ENCODE measurements at places on chromosomes 1 and 21.

DNA sequence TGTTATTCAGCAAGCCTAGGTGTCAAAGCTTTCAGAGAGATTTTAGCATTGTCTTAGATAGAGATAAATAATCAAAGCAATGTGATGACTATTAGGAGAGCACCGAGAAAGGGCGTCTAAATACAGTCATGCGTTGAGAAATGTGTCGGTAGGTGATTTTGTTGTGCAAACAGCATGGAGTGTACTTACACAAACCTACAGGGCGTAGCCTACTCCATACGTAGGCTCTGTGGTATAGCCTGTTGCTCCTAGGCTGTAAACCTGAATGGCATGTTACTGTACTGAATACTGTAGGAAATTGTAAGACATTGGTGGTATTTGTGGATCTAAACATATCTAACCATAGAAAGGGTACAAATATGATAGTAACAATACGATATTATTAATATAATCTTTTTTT, 31.8 kb downstream of the KIF1B start:
- no peak for DNase-seq

GRCh38 chr1:15934211-15935055, 41.5 kb downstream of the ZBTB17 start:
- no peak for DNase-seq

- DNase-seq: no peak
Measured at GRCh38 chr1:110430366-110430765, 20.6 kb upstream of the PROK1 start.

- DNase-seq: no peak
Measured at GRCh38 chr1:177959811-177960515, 9.9 kb downstream of the SEC16B start.

DNA sequence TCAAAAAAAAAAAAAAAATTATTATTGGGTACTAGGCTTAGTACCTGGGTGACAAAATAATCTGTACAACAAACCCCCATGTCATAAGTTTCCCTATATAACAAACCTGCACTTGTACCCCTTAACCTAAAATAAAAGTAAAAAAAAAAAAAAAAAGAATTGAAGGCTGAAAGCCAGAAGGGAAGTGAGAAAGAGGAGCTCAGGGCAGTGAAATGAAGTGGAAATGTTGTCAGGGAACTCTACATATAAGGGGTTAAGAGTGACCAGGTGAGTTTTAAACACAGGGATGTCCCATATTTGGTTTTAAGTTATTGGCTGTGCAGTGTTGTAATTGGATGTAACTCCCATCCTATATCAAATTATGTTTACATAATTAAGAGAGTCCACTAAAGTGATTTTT, 85.7 kb upstream of the ABCD3 start:
- DNase-seq: no peak

- DNase-seq: no peak
Measured at GRCh38 chr1:15676688-15677661, 7.1 kb upstream of the PLEKHM2 start.

- no peak for DNase-seq
Measured at GRCh38 chr1:97826820-97827219, 94.0 kb downstream of the DPYD start.

GRCh38 chr1:14498839-14499238, 99.6 kb upstream of the KAZN start:
- DNase-seq: no peak

- no peak for DNase-seq
Measured at GRCh38 chr1:230544758-230545157, 97.5 kb upstream of the COG2 start.

DNA sequence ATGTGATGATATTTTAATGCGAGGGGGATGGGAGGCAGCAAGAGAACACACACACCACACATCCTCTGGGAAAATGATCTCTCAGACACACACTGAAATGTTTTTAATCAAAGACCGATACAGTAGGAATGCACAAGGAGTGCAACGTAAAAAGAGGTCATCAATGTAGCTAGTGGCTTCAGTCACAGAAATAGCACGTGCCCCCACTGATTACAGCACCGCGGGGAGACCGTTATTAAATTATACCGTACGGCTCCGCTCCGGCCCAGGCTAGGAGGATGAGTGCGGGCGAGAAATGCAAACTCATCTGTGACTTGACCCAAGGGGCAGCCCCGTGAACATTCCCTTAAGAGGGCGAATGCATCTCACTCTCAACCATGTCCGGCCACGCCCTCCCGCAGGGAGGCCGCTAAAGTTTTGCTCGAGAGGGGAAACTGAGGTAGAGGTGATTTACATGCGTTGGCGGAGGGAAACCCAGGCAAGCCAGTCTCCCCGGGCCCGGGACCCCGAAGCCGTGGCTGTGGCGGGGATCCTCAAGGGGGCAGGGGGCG, 552 bp downstream of the UBR4 start:
- peak; percentile 3 for DNase-seq

DNA sequence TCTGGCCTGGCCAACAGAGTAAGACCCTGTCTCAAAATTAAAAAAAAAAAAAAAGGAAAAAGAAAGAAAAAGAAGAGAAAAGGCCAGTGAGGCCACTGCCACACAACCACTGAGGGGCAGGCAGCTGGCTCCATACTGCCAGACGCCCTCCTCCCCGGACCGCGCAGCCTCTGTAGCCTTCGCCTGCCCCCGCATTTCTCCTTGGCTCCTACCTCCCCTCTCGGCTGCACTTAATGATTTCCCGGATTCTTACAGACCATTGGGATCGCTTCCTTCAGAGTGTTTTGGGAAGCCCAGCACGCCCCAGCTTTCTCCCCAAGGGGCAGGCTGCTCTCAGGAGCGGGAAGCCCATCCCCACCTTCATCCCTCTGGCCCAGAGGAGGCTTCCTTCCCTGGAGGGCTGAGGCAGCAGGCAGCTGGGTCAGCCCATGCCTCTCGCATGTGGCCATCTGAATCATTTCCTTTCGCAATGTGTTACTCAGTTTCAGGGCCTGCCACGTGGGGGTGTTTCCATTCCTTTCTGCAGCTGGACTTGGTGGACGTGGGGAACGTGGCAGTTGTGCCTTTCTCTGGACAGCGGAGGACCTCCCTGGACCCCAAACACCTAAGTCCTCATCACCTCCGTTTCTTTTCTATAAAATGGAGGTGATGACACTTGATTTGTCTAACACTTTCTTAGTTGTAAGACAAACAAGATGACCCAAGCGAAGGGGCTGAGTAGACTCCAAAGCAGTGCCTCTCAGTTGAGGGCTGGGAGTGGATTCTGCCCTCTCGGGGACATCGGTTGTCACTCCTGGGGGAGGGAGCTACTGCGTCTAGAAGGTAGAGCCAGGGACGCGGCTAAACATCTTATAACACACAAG, 2.3 kb downstream of the SLC2A5 start:
- no peak for DNase-seq

DNA sequence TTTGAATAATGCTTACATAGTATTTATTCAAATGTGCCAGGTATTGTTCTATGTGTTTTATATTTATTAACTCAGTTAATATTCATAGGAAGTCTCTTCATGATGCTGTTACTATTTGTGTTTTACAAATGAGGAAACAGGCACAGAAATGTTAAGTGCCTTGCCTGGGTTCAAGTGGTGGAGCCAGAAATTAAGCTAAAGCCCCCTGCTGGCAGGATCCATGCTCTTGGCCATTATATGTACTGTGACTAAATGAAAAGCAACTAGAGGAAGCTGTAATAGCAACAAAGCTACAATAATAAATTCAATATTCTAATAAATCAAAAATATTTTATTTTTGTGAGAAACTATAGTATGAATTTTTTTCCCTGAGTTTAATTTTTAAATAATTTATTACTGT, 30.0 kb downstream of the IARS2 start:
- DNase-seq: no peak

GRCh38 chr21:35814858-35815619, 245.3 kb downstream of the SETD4 start:
- DNase-seq: no peak

- no peak for DNase-seq
Measured at GRCh38 chr1:32341971-32342370, 5.9 kb upstream of the MARCKSL1 start.

DNA sequence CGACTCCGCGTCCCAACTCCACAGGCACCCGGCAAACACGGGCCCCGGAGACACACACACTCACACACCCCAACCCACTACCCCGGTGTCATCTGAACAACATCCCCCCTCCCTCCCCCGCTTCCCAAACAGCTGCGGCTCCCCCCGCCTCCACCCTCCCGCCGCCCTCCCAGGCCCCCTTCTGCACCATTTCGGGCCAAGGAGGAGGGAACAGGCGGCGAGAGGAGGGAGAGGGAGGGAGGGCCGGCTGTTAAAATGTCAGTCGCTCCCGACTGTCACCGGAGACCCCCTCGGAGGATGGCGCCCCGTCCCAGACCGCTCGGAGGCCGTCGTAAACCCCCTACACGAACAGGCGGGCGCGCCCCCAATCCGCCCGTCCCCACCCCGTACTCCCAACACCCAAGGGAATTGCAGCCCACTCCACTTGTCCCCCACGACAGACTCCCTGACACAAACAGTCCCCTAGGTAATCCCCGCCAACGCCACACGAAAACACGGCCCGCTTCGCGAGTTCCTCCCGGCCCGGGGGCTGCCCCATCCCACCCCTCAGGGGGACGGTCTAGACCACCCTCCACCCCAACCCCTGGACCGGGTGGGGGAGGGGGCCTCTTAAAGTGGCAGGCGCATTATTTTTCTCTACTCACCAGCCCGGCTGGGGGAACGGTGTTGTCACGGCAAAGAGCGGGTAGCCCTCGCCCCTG, 583 bp downstream of the MEF2D start:
- DNase-seq: no peak

DNA sequence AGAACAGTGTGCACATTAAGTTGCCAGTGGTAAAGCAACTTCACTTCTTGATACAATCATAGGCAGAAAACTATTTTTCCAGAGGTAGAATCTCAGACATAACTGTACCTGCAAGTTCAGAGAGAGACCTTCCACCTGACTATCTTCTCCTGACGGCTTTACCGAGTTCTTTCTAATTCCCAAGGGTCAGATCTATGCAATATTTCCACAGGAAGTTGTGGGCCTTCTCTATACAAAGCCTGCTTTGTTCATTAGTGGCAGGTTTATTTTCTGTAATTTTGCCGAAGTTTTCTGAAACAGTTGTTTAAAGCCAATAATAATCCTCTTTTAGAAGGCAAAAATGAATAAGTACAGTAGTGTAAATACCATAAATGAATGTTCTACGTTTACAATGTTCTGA, 58.2 kb upstream of the RCC1 start:
- DNase-seq: no peak

DNA sequence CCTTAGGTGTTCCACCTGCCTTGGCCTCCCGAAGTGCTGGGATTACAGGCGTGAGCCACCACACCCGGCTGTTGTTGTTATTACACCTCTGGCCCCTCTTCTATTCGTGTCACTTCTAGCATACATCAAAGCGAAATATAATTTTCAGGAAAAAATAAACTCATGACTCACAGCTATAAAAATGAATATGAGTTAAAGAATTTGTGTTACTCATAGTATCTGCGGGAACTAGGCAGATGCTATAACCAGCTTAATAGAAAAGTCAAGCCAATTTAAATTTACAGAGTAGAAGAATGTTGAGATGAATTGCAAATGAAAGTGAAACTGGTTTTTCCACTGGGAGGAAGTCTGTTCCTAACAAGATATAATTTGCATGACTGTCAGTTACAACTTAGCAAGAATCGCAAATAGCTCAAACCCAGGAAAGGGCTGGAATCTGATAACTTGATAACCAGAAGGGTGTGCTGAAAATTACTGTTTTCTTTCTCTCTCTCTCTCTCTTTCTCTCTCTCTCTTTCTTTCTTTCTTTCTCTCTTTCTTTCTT, 11.2 kb downstream of the OR2W3 start:
- DNase-seq: no peak

- no peak for DNase-seq
Measured at GRCh38 chr1:229370601-229371021, 27.8 kb upstream of the CCSAP start.

GRCh38 chr1:200893411-200893901, 1.2 kb upstream of the INAVA start:
- DNase-seq: no peak

- no peak for DNase-seq
Measured at GRCh38 chr1:31920956-31921355, 17.2 kb downstream of the PTP4A2 start.

DNA sequence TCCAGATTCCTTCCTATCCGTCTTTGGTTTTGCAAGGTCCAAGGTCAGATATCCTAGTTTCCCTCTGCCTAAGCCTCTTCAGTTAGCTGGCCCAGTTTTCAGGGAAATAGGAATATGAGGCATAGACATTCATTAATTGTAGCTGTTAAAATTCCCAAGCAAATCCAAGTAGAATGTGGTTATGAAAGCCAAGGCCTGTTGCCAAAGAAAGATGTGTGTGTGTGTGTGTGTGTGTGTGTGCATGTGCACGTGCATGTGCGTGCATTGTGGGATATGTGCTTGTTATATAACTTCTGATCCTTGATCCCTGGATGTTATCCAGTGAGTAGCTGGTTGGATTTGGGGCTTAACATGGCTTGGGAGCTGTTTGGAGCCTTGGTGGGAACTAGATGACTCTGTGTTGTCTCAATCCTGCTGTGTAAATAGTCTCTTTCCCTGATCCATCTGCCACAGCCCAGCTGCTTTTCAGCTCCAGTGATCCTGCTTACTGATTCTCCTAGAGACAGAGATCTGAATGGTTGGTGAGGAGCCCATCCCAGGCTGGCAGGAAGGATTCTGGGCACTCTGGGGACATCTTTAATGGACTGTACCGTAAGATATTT, 70.6 kb upstream of the GCLM start:
- no peak for DNase-seq

- DNase-seq: no peak
Measured at GRCh38 chr1:228983661-228984060, 248.4 kb downstream of the RHOU start.

- DNase-seq: no peak
Measured at GRCh38 chr1:3423245-3423829, 31.1 kb upstream of the ARHGEF16 start.

- no peak for DNase-seq
Measured at GRCh38 chr1:83583351-83584014, 415.4 kb downstream of the TTLL7 start.

- no peak for DNase-seq
Measured at GRCh38 chr1:213997038-213997771, 9.4 kb downstream of the PROX1 start.

DNA sequence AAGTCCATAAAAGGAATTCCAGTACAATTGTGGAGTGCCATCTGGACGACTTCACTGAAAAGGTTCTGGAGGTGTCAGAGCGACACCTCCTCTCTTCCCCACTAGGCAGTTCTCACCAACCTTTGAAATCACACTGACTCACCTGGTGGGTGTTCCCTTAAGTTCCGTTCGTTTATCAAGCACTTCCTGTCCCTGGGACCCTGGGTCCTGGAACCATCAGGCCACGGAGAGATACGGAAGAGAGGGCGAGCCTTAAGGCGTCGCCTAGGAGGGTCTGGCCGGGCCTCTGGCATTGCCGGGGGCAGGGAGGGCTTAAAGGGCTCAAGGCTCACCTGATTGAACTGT, 317 bp downstream of the SPAG17 start:
- no peak for DNase-seq
